ENCODE measurements at places on chromosomes 7 and 10.

- no peak for DNase-seq
Observed at GRCh38 chr7:23811540-23811939, 101.5 kb downstream of the STK31 start.

DNA sequence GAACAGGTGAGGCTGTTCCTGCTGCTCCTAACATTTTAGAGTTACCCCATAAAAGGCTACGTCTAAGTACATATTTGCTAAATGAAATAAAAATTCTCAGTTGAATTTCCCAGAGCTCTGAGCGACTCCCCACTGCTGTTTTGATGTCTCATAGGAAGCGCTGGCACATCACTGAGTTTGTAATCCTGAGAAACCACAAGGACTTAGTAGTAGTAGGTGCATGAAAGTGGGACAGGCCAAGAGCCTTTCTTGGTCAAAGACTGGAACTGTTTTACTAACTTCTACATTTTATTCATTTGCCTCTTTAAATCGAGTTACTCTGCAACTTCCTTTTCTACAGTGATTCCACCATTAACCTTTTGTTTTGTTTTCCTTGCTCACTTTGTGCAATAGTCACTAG is 85.9 kb downstream of the XPNPEP1 start:
- no peak for DNase-seq

DNA sequence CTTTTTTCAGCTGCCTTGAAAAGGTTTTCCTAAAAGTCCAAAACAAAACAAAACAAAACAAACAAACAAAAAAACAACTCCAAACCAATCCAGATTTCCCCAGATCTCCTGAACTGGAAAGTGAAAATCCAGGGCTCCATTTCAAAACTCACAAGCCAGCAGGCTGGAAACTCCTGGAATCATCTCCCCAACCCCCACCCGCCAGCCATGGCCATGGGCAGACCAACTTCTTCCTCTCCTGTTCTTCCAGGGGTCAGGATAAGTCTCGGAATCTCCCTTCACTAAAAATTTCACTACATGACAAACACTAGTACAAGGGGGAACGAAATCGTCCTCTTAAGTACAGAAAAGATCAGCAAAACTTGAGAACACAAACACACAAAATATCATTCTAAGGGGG is 40.4 kb downstream of the GNA12 start:
- no peak for DNase-seq

GRCh38 chr7:88233828-88234227 is 14.0 kb upstream of the SRI start:
- no peak for DNase-seq

GRCh38 chr7:22647451-22648257 is 79.3 kb upstream of the IL6 start:
- DNase-seq, result no peak

- no peak for DNase-seq
Observed at GRCh38 chr10:28875549-28876081, 198.3 kb downstream of the BAMBI start.

GRCh38 chr10:98460837-98461499 is 14.2 kb upstream of the HPS1 start:
- no peak for DNase-seq

DNA sequence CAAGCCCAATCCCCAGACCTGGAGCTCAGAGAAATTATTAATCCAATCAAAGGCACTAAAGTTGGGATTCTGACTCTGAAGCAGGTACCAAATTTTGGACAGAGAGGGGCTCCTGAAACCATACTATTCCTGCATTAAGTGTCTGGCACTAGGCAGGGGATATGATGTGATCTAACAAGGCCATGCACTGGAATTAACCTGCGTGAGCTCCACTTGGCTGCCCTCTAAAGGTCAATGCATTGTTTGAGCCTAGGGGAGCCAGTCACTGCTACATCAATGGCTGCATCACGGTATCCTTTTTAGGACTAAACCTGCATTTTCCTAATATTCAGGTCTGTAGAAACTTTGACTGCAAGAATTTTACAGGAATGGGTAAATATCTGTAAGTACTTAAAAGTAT is 42.1 kb downstream of the ST8SIA6 start:
- DNase-seq, result no peak

DNA sequence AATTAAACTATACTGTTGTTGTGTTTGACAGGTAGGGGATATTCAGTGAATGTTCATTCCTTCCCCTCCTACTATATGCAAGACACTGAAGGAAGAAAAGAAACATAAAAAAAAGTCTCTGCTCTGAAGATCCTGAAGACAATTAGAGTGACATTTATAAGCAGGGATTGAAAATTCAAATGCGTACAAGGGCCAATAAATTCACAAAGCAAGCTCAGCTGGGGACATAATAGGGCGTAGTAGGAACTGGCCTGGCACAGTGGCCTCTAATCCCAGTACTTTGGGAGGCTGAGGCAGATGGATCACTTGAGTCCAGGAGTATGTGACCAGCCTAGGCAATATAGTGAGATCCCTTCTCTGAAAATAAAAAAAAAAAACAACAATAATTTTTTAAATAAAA is 104.9 kb upstream of the KMT2E start:
- no peak for DNase-seq

GRCh38 chr10:119818889-119819270 is 53.8 kb downstream of the MCMBP start:
- no peak for DNase-seq

DNA sequence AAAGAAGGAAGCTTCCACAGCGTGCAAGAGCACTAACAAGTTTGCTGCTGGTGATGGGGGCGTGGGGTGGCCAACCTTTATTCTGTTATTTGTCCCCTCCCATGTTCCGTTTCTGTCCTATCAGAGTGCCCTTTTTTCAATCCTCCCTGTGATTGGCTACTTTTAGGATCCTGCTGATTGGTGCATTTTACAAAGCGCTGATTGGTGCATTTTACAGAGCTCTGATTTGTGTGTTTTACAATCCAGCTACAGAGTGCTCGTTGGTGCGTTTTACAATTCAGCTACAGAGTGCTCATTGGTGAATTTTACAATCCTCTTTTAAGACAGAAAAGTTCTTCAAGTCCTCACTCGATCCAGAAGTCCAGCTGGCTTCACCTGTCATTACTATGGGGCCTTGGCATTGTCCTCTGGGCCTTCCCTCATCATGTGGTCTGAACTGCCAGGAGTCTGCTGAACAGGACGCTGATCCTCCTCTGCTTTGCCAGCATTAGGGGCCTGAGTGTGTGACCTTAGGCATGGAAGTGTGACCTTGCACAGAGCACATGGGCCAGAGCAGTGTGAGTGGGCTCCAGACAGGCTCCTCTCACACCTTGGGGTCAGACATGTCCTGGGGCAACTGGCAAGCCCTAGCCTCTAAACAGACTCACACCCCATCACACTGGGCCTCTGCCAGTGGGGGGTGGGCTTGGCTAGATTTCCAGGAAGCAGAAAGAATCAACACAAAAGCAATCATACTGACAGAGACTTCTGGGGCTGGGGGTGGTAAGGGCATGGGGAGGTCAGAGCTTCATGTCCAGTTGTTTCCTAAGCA is 167.4 kb downstream of the PTPN20 start:
- DNase-seq, result no peak

- no peak for DNase-seq
Observed at GRCh38 chr7:65609131-65609530, 235.5 kb downstream of the ZNF92 start.

DNA sequence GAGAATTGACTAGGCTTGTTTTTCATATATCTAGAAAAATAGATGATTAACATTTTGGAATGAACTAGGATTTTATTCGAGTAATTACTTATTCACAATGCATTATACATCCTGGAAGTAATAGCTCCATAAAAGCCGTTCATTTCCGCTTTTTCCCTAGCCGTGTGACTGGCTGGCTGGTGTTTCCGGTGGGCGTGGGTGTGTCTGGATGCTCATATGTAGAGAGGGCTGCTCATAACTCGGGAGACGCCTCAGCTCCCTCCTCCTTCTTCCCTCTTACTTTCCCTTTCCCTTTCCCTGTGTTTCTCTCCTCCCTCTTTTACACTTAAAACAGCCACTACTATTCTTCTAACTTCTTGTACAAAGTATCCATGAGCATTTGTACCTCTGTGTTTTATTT is 187.7 kb upstream of the VSTM2A start:
- no peak for DNase-seq

DNA sequence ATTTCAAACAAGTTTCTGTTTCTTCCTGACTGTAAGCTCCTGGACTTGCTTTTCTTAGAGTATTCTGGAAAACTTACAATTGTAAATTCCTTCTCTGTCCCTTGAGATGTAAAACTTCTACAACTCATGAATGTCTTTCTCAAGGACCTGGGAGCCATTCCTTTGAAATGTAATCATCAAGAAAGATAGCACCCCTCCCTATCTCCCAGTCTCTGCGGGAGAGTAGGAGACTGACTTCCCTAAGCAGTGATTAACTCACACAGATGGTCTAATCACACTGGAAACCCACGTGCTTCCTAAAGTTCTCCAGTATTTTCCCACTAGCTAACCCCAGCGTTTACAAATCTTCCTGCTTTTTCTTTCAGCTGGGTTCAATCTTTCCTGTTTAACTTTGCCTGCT is 549.4 kb downstream of the SORCS1 start:
- no peak for DNase-seq

- no peak for DNase-seq
Observed at GRCh38 chr7:16233517-16233916, 187.8 kb downstream of the CRPPA start.

DNA sequence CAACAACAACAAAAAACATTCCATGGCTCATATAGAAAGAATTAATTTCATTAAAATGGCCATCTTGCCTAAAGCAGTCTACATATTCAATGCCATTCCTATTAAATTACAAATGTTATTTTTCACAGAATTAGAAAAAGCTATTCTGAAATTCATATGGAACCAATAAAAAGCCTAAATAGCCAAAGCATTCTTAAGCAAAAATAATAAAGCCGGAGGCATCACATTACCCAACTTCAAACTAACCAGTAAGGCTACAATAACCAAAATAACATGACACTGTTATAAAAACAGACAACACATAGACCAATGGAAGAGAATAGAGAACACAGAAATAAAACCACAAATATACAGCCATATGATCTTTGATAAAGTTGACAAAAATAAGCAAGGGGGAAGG is 330.4 kb downstream of the KIF20B start:
- DNase-seq, result no peak

GRCh38 chr10:77305650-77306632 is 331.7 kb downstream of the KCNMA1 start:
- no peak for DNase-seq

DNA sequence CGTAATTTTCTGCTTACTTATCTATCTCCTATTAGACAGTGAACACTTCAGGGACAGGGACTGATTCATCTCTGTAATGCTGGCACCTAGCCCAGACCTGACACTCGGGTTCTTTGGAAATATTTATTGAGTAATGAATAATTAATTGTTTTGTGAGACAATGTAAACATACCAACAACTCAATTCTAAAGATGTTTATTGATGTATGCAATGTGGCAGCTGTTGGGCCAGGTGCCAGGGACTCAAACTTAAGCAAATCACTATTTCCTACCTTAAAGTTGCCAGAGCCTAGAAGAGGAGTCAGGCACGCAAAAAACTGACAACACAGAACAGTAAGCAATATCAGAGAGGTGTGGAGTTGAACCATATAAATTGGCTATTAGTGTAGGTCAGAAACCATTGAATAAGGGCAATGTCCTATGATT is 63.6 kb upstream of the BMPER start:
- no peak for DNase-seq

- DNase-seq, result no peak
Observed at GRCh38 chr10:90420637-90421318, 437.1 kb downstream of the HTR7 start.

DNA sequence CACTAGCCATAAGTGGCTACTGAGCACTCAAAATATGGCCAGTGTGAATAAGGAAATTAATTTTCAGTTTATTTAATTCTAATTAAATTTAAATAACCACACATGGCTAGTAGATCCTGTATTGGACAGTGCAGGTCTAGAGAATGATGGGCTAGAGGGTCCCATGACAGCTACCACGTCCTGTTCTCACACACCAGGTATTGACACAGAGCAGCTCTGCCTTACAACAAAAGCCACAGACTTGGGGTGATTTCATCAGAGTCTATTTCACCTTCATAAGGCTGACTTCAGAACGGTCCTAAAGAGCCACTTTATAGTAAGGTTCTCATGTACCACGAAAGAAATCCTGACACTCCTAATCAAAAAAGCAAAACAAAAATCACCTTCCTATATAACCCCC is 111.3 kb downstream of the UBE2H start:
- DNase-seq, result no peak

DNA sequence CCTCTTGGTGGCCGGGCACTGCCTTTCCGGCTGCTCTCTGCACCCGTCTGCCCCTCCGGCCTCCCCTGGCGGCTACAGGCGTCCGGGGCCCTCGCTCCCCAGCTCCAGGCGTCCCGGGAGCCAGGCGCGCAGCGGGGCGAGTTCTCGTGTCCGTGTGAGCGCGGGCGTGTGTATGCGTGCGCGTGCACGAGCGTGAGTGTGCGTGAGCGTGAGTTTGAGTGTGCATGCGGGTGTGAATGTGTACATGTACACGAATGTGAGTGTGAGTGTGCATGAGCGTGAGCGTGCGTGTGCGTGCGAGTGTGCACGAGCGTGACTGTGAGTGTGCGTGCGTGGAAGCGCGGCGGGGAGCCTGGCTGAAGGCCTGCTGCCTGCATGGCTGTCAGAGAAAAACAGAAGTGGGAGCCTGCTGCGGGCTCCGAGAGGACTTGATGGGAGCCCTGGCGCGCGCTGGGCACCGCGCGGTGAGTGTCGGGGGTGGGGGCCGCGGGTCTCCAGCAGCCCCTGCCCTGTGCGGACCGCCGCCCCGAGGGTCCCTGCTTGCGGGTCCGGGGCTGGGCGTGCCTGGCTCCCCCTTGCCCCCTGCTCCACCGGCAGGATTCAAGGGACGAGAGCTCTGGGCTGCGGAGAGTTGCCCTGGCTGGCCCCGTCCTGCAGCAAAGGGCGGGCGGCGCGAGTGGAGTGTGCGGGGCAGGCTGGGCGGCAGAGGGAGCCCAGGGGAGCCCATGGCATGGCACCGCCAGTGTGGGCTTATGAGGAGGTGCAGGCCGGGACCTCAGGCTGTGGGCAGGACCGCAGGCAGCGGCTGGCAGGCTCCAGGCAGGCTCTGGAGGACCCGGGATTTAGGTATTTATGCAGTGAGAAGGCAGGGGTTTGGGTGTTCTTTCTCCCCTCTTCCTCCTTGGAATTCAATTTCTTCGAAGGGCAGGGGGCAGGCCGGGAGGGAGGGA is 75.8 kb upstream of the EN2 start:
- no peak for DNase-seq

DNA sequence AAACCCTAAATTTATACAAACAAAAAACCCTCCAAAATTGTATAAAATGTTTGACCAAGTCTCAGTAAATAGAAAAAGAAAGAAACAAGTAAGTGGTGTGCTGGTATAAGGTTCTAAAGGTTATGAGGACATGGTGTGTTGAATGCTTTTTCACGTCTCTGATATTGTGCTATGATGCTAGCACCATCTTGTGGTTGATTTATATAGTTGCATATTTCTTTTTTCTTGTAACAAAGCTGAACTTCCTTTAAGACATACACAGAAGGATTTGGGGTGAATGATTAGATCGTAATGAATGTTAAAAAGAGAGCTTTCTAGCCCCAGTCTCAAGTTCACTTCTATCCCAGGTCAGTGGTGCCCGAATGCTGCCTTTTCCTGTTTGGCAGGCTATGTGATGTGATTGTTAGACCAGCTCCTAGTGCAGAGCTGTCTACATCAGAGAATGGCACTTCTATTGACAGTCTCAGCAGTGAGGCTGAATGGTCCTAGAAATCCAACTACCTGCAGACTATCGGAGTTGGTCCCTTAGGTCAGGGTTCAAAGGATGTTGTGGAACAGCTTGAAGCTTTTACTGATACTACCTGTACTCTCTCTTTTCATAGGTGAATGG is 25.0 kb downstream of the VTI1A start:
- no peak for DNase-seq

- DNase-seq, result no peak
Observed at GRCh38 chr7:81245353-81245752, 326.5 kb upstream of the SEMA3C start.

GRCh38 chr7:107332488-107333269 is 137.2 kb upstream of the GPR22 start:
- no peak for DNase-seq
